Keratinocyte (primary cell): ENCODE measurements at places on chromosomes 5 and 9. TPM values are rescaled to one million over a fixed set of nuclear protein-coding genes. Genes with fewer than 3 reads are reported as not detected.

The PCDHAC2 gene
- 1.2 to 2.1 TPM (median 1.9 TPM) in 3 replicates for polyA plus RNA-seq

The PRR7 gene
- polyA plus RNA-seq, result 1.1 to 4.7 TPM (median 4.3 TPM) in 3 replicates

GRCh38 chr9:117919538-117919937, 215.3 kb downstream of the TLR4 start:
- no peak for DNase-seq

- no peak for DNase-seq
Observed at GRCh38 chr9:70415041-70415440, 584 bp upstream of the KLF9 start.

- no peak for DNase-seq
Observed at GRCh38 chr5:155089643-155090042, 76.1 kb downstream of the KIF4B start.

GRCh38 chr9:133225171-133226011, 16.3 kb upstream of the OBP2B start:
- no peak for DNase-seq

DNA sequence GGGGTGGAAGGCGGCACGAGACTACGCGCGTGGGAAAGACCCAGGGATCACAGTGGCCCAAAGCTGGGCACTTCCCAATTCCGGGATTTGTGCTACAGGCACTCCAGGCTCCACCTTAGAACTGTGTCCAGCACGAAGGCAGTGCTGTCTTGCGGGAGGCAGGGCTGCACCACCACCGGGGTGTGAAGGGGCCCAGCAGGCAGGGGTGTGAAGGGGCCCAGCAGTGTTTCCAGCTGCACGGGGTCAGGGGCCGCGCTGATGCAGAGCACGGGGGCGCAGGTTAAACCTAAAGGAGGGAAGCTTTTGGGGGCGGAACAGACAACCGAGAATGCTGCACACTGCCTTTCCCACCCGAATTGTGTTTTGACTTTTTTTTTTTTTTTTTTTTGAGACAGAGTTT, 1.1 kb upstream of the PDCD6 start:
- DNase-seq, result no peak

DNA sequence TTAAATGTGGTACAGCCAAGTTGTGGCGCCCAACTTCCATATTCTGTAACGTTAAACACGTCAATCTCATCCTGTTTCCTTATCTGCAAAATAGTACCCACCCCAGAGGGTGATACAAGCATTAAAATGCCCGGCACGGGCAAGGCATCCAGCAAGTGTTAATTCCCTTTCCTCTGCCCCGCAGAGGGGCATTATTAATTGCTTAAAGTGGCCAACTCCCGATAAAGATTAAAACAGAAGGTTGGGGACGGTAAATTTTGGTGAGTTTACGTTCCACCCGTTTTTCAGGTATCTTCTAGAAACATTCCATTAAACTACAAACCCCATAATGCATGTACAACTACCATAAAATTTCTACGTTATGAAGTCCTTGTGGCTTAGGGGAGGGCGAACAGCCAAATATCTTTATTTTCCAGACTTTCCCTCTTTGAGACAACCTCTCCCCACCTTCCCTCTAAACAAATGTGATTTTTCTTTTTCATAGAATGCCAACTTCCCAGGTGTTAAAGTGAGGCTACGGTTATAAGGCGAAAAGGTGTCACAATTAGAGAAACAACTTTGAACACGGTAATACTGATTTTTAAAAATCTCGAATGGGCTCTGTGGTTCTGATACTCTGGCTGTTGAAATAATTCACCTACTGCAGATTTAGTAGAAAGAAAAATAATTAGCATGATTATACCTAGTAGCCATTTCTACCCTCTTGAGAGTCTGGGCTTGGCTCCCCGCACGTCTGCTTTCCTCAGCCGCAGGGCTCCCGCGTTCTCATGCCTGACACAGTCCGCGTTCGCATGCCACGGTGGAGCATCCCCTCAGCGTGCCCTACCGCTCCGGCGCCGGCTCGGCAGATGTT, 1.2 kb upstream of the GPBP1 start:
- DNase-seq, result no peak

DNA sequence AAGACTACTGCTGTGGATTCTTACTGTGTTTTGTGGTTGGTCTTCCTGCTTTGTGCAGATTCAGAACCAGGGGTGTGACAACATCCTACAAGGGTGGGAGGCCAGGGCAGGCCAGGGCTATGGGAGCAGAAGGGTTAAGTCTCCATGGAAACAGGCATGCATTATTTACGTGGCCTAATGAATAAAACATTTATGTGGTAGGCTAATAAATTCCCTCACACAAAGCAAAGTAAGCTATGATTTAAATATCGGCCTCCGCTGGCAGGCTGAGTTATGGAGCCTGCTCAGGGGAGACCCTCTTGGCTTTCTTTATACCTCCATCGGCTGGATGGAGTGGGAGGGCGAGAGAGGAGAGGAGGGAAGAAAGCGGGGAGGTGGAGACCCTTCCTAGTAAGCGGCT, 230.3 kb upstream of the MVB12B start:
- no peak for DNase-seq
